ENCODE measurements at places on chromosomes 4 and X.

- peak; percentile 11 for DNase-seq
Measured at GRCh38 chrX:13167481-13168231, 123.2 kb upstream of the FAM9C start.

GRCh38 chr4:15851969-15852368, 73.8 kb downstream of the CD38 start:
- no peak for DNase-seq

- DNase-seq = no peak
Measured at GRCh38 chr4:16909281-16909680, 10.8 kb upstream of the LDB2 start.

- DNase-seq = no peak
Measured at GRCh38 chr4:127560755-127561154, 72.0 kb upstream of the INTU start.

- no peak for DNase-seq
Measured at GRCh38 chrX:53279296-53280237, 1.8 kb downstream of the IQSEC2 start.

DNA sequence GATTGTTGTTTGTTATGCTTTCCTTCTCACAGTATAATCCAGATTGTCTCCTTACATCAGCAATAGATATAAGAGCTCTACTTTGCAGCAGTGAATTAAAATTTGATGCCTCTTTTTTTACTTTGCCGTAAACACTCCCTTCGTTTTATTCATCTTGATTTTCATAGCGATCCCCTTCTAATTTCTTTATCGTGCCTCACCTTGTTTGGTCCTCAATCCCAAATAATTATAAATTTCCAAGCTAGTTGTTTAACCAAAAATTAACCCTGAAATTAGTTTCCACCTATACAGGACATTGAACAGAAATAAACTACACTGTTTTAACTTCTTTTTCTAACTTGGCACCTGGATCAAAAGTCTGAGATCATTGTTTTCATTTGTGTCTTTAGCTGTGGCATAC, 35.1 kb upstream of the GRID2 start:
- no peak for DNase-seq

GRCh38 chrX:10177601-10178000, 20.8 kb downstream of the CLCN4 start:
- no peak for DNase-seq

DNA sequence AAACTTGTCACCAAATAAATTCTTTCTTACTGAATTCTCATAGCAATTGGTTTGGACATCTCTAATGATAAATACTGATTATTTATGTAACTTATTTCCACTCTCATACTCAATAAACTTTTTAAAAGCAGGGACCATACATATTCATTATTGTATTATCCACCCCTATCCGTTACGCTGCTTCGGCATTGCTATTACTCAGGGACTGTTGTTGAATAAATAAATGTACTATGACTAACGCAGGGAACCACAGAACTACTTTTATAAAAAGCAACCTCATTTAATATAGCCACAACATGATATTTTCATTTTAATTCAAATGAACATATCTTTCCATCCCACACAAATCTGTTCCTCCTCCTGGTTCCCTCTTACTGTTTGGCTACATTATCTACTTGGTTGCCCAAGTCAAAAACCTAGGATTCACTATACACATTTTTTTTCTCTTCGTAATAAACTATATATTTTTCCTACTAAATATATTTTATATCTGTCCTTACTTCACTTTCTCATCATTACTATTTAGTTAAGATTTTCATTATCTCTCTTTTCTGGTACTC, 14.9 kb upstream of the ANKRD50 start:
- no peak for DNase-seq

GRCh38 chr4:40482985-40483647, 146.5 kb downstream of the RBM47 start:
- DNase-seq = no peak

DNA sequence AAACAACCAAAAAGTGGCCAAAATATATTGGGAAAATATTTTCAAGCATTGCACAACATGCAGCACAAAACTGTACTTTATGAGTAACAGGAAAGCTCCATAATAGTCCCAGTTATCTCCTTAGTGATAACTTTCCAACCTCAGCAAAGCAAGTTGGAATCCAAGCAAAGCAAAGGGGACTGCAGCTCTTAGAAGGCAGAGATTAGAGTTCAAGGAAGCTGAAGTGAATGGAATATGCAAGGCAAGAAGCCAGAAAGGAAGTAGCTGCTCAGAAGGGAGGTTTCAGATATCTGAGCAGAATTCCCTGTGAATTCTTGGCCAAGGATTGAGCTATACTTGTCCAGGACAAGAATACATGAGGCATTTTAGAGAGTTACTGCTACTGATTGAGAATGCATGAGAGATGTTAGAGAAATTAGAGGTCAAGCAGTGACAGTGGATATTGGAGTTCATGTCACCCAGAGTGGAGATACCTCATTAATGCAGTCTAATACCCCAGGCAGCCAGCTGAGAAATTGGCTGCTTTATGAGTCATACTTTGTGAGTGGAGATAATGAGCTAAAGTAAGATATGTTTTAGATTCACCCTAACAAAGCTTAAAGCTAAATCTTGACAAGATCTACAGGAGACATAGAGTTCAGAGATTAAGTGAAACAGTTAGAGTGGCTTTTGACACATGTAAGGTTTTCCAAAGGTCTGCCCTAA, 102.8 kb downstream of the INPP4B start:
- peak; percentile 18 for DNase-seq

GRCh38 chr4:10097906-10098779, 18.5 kb downstream of the WDR1 start:
- no peak for DNase-seq

- no peak for DNase-seq
Measured at GRCh38 chr4:88819818-88820697, 122.4 kb upstream of the NAP1L5 start.

GRCh38 chrX:41449131-41449530, 2.0 kb downstream of the NYX start:
- no peak for DNase-seq

DNA sequence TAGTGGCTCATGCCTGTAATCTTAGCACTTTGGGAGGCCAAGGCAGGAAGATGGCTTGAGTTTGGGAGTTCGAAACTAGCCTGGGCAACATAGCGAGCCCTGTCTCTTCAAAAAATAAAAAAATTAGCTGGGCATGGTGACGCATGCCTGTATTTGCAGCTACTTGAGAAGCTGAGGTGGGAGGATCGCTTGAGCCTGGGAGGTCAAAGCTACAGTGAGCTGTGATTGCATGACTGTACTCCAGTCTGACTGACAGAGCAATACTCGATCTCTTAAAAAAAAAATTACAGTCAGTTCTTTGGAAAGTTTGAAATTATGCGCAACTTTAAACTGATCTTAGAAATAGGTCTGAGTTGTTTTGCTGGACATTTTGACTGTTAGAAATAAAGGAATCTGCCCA, 55.8 kb downstream of the DOCK11 start:
- DNase-seq = peak; percentile 54

GRCh38 chr4:75834772-75835154, 67.5 kb downstream of the PPEF2 start:
- DNase-seq = peak; percentile 8

GRCh38 chrX:120732461-120732860, 102.6 kb upstream of the C1GALT1C1 start:
- peak; percentile 17 for DNase-seq

DNA sequence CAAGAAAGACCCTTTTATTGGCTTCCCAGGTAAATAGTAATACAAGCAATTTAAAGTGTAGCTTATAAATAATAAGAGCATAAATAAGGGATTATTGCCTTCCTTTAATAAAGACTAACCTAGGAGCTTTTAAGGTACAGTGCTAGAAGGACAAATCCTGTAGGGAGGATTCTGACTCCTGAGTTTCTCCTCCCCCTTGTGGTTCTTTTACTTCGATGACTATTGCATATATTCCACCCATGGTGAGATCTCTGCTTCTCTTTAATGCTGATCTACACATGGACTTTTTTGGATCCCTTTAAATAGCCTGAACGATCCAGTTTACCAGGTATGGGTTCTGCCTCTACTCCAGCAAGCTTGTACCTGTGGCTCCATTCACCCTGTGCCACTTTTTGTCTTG, 2.5 kb downstream of the GALNT7 start:
- DNase-seq = peak; percentile 62

GRCh38 chrX:152658302-152658701, 20.6 kb downstream of the GABRQ start:
- no peak for DNase-seq

DNA sequence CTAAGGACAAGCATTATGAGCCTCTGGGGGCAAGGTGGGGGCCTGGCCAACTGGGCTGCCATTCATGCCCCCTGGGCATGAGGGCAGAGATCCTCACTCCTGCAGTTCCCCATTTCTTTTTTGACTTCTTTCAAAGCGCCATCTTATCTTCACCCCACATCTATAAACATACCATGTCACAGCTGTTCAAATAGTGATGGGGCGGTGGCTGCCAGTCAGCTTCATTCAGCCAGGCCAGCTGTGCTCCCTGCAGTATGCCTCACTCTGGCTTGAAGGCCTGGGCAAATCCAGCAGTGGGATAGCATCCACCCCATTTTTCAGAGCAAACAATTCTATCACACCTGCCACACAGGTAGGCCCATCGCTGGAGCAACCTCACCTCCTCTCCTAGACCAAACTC, 85.5 kb downstream of the NHSL2 start:
- DNase-seq = no peak

GRCh38 chr4:8179771-8180170, 19.3 kb upstream of the SH3TC1 start:
- DNase-seq = no peak

DNA sequence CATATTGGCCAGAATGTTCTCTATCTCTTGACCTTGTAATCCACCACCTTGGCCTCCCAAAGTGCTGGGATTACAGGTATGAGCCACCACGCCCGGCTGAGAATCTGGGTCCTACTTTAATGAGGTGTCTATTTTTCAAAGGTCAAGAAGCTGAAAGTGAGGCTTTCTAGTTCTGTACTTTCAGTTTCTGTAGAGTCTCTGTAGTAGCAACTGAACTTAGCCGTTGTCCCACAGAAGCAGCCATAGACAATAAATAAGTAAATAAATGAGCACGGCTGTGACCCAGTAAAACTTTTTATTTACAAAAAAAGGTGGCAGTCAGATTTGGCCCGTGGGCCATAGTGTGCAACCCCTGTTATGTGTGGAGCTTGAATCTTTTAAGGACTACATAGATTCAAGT, 92.0 kb downstream of the FNIP2 start:
- DNase-seq = no peak

GRCh38 chrX:38220024-38220414, 652 bp downstream of the SRPX start:
- peak; percentile 62 for DNase-seq

- peak; percentile 84 for DNase-seq
Measured at GRCh38 chrX:47540754-47541538, 20.1 kb upstream of the ARAF start.

DNA sequence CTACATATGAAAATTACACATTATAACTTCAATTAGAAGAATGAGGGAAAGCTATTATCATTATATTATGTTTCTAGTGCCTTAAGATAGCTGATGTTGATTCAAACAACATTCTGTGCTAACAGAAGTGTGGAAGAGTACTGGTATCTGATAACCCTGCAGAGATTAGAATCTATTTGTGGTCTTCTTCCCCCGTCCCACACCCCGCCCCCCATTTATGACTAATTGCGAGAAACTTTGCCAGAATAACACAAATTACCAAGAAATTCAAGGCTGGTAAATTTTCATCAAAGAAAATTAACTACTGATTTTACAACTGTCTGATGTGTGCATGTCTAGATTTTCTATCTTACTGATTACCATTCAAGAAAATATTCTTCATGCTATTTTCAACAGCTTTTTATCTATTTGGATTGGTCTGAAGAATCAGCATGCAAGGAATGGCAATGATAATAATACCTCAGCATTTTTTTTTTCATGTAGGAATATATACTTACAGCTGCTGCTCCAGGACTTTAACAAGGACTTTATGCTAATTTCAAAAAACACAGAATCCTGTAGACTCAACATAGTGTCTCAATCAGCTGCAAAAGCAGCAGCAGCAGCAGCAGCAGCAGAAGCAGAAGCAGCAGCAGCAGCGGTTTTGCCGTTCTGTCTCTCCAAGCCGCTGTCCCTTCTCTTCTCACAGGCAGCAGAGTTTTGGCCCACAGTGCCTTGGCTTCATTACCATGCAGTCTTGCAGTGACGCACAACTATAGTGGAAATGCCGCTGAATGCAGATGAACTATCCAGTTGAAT, 126.7 kb downstream of the FRYL start:
- DNase-seq = no peak

GRCh38 chr4:84648863-84649647, 66.1 kb downstream of the CDS1 start:
- DNase-seq = no peak

DNA sequence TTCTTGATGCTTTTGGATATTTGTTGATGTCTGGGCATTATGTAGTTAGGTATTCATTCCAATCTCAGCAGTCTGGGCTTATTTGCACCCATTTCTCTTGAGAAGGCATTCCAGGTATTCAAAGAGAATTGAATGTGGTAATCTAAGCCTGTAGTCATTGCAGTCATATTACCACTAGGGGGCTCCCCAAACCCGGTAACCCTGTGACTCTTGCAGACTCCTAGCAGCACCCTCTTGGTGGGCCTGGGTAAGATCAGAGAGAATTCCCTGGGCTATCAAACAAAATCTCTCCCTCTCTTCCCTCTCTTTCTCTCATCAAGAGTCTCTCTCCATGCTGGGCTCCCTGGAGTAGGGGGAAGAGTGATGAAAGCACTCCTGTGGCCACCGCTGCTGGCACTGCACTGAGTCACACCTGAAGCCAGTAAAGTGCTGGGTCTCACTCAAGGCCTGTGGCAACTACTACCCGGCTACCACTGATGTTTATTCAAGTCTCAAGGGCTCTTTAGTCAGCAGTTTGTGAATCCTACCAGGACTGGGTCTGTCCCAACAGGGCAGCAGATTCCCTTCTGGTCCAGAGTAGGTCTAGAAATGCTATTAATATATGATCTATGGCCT, 187.7 kb upstream of the NUDT10 start:
- DNase-seq = peak; percentile 61

- peak; percentile 38 for DNase-seq
Measured at GRCh38 chr4:26032630-26033317, 118.8 kb downstream of the SMIM20 start.

DNA sequence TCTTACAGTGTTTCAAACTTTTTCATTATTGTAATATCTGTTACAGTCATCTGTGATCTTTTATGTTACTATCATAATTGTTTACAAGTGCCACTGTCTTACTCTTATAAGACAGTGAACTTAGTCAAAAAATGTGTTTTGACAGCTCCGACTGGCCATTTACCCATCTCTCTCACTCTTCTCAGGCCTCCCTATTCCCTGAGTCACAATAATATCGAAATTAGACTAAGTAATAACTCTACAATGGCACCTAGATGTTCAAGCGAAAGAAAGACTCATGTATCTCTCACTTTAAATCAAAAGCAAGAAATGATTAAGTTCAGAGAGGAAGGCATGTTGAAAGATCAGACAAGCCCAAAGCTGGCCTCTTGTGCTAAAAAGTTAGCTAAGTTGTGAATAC, 184.2 kb downstream of the CDS1 start:
- DNase-seq = no peak

DNA sequence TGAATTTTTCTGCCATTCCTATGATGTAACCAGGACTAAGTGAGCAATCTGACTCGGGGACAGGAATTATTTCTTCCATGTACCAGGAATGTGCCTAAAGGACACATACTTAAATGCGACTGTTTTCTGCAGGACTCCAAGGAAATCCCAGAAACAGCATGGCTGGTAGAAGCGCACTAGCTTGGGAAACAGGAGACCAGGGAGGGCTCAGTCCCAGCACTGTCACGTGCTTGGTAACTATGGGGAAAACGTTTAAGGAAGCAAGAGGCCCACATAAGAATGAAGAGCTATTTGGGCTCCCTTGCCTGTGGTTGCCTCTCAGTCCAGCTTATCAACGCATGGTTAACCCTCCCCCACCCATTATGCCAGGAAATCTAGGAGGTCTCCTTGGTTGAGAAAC, 19.6 kb downstream of the MPP1 start:
- no peak for DNase-seq
